ENCODE measurements at places on chromosomes 6 and 20.

GRCh38 chr6:18031680-18032256 is 44.3 kb upstream of the KIF13A start:
- no peak for DNase-seq

DNA sequence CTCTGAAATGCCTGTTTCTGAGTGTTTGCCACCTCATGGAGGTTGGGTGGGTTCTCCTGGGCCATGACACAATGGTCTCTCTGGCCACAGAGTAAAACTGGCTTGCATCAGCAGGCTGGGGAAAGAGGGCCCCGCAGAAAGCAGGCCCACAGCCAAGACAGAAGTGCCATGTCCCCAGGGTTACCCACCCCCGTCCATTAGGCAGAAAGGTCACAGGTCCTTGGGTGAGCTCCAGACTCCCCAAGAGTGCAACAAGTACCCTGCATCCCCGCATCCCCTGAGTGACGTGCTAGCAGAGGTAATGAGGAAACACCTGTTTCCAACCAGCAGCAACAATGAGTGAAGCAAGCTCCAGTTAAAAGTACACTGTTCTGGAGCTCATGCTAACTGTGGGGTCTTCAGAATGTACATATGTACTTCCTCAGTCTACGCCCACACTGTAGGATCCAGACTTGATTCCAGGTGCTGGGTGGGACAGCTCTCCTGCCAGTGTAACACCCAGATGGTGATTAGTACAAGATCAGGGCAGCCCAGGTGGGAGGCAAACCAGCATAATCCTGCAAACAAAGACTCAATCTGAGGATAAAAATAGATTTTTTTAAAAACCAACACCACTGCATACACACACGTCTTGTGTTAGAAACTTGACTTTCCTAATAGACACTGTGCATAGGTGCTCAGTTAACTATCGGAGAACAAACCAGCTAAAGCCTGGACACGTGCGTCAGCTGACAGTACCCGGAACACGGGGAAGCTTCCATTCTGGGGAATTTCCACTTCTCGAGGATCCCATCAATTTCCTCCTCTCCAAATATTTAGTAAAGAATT is 31.5 kb downstream of the RRBP1 start:
- DNase-seq, result no peak

DNA sequence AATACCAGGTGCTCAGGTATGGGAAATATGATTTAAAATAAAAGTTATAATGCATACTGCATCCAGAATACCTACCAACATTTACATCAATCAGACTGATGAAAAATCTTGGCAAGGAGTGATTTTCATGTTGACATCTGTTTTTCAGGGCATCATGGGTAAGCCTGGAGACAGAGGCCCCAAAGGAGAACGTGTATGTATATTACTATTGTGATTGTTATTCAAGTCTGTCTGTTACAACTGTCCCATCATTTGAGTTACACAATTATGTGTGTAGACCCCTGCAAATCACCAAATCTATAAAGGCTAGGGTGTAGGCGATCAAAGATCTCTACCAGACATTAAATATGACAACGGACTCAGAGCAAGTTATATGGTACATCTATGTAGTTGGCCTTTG is 118.2 kb downstream of the COL9A1 start:
- DNase-seq, result no peak

DNA sequence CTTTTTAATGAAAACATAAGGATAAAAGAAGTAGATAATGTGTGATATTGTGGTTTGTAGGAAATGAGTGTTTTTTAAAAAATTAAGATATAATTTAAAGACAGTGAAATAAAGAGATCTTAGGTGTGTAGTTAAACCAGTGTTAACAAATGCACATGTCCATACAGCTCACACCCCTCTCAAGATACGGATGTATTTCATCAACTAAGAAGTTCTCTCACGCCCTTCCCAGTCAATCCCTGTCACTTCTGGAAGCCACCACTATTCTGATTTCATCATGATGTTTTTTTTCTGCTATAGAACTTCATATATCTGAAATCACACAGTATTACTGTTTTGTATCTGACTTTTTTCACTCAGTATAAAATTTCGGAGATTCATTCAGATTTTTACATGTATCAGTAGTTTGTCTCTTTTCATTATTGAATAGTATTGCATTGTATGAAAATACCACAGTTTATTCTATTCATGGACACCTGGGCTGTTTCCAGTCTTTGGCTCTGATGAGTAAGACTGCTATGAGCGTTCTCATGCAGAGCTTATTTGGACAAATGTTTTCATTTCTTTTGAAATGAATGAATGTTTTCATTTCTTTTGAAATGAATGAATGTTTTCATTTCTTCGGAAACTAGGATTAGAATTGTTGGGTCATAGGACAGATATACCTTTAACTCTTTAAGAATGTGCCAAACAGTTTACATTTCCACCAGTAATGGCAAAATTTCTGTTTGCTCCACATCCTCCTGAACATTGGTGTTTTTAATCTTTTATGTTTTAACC is 49.7 kb upstream of the ELOVL5 start:
- no peak for DNase-seq

DNA sequence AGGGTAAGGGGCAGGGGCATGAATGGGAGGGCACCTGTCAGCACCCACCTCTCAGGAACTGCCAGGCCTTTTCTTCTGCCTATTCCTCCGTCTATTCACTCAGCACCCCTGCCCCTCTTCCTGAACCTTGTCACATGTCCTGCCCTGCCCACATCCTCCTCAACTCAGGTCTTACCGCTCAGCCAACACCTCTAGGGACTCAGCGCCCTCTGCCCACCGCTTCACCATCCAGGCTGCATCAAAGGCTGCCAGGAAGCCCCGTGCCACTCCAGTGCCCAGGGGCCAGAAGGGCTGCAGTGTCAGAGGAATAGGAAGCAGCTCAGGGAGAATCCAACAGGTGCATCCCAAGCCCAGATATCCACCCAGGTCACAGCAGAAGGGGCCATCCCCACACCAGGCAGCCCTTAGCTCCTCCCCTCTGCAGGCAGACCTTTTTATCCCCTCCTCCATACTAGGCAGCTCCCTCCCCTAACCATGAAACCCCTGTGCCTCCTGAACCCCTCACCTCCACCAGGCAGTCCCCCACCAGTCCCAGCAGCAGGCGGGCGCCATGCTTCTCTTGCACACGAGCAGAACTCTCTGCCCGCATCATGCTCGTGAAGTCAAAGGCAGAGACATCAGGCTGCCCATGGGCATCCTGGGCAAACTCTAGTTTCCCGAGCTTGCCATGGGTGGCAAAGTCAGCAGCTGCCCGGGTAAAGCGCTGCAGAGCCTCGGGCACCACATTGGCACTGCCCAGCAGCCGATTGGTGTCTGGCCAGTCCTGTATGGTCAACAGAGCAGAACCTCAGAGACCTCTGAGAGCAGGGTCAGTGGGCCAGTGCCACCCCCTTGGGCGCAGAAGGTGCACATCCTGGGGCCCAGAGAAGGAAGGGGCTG is 5.5 kb downstream of the MICAL1 start:
- DNase-seq, result no peak

DNA sequence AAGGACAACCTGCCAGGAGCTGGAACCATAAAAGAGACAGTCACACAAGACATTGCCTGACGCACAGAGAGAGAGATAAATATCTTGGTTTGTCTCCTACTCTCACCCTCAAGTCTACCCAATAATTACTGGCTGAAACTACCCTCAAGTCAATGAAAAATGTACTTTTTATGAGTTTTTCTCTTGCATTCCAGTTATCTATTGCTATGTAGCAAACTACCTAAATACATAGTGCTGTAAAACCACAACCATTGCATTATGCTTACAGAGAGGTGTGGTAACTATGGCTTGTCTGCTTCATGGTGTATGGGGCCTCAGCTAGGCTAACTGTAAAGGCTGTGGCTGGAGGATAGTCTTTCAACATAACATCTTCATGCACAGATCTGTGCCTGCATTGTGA is 247.8 kb downstream of the HAO1 start:
- DNase-seq, result no peak

DNA sequence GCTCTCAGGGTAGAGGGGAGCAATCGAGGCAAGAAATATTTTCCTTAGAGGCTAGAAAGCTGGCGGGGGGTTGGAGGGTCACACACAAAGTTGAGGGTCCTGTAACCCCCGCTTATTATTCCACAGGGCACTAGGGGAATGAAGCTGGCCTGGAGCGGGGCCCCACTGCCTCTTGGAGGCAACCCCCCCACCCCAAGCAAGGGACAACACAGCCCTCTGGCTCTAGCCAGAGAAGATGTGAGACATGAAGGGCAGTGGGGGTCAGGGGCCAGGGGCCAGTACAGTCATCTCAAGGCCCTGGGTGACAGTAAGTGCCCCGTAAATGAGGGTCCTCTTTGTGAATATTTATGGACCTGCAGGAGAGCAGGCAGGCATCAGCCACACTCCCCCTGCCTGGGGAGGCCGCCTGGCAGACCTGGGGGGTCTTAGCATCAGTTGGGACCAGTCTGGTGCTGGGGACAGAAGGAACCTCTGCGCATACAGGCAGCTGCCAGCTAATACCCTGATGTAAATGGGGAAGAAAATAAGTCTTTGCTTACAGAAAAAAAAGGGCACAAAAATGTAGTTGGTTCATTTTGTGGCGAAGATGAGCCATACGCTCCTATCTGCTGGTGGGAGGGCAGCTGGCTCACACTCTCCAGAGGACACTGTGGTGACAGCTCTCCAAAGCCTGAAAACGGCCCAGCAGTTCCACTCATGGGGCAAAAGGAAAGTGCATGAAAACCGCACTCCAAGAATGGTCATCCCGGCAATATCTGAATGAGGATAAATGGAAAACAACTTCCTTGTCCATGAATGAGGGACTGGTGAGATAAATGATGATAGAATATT is 21.9 kb downstream of the SPATA2 start:
- DNase-seq, result no peak

GRCh38 chr20:54844346-54844745 is 369.0 kb downstream of the DOK5 start:
- no peak for DNase-seq

GRCh38 chr20:21501184-21501583 is 12.7 kb downstream of the NKX2-2 start:
- DNase-seq, result no peak

DNA sequence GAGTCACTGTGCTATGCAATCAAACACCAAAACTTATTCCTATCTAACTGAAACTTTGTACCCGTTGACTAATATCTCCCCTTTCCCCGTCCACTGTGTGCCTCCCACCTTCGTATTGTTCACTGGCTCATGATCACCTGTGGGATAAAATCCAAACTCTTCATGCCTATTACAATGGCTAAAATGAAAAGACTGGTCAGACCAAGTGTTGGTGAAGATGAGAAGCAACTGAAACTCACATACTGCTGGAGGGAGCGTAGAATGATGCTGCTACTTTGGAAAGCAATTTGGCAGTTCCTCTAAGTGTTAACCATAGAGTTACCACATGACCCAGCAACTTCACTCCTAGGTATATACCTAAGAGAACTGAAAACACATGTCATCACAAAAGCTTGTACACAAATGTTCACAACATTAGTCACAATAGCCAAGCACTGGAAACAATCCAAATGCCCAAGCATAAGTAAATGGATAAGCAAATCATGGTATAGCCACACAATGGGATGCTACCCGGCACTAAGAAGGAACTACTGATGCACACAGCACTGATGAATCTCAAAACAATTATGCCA is 13.1 kb downstream of the RPS10 start:
- no peak for DNase-seq

DNA sequence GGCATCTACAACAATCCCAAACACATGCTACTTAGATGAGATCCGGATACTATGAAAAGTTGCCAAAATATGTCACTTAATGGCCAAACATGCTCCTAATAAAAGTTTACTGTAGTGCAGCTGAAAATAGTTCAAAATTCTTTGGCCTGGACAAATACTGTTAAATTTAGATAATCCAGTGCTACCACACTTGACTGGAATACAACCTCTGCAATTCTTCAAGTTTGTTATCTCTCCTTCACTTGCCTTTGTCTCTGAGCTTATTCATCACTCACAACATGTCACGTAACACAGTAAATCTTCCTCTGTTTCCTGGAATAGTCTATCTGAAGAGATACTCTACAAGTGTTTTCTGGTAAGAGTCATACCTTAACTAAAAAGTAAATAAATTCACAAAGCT is 10.5 kb upstream of the PLN start:
- no peak for DNase-seq

GRCh38 chr20:9228774-9229450 is 160.0 kb downstream of the PLCB4 start:
- peak; percentile 8 for DNase-seq

DNA sequence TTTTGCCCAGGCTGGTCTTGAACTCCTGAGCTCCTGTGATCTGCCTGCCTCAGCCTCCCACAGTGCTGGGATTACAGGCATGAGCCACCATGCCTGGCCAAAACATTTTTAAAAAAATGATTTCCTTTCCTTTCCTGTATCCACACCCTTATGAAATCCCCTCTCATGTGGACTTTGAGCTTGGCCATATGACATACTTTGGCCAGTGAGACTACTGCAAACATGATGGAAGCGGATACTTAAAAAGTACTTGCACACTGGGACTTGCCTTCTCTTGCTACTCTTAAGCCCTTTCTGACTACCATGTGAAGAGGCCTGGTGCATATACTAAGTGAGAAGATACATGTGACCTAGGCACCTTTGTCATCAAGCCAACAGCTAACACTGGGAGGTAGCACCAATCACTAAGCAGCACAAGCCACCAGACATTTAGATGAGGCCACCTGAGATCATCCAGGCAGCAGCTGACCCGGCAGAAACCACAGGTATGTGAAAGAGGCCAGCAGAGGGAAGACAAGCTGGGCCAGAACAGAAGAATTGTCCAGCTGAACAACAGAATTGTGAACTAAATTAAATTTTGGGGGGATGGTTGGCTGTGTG is 78.5 kb upstream of the HDAC2 start:
- DNase-seq, result no peak

GRCh38 chr20:40359131-40359912 is 329.7 kb downstream of the MAFB start:
- no peak for DNase-seq

- no peak for DNase-seq
These were observed 43.9 kb downstream of the PIGU start for GRCh38 chr20:34632870-34633452.

DNA sequence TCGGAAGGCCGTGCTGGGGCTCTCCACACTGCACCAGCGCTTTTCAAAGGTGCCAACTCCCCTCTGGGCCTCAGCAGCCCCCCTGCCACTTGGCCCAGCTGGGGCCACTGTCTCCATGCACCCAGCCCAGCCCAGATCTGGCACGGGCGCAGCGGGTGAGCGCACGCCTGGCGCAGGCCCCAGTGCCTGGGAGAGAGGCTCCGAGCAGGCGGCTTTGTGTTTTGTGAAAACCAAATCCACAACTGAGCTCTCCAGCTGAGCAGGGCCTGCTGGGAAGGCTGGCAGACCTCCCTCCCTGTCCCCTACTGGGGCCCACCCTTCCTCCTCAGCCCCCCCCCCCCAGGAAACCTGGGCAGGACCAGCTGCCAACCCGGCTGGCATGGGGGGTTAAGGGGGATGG is 17.0 kb downstream of the MDGA1 start:
- DNase-seq, result no peak

Measured in AG09319 (cell line).